ENCODE measurements at places on chromosomes 2 and 18. TPM values are rescaled to one million over a fixed set of nuclear protein-coding genes. Genes with fewer than 3 reads are reported as not detected.

DNA sequence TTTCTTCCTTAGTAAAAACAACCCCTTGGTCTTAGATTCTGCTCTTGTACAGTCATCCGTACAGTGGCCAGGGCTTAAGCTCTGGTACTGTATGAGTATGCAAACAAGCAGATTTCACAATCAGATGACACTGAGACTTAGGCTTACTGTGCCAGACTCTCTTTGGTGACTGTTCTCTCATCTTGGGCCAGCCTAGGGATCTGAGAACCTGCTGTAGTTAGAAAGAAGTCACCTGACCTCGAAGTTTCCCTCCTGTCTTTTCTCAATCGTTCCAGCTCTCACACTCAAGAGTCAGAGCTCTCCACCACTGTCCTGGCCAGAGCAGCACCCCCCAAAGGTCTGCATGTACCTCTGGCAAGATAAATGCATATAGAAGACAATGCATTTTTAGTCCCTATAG lies 63.2 kb downstream of the ZEB2 start:
- no peak overlapping the region for H3K27ac ChIP-seq
- no peak for DNase-seq
- H3K27me3 ChIP-seq: no peaks in the 10 kb centered on the region

DNA sequence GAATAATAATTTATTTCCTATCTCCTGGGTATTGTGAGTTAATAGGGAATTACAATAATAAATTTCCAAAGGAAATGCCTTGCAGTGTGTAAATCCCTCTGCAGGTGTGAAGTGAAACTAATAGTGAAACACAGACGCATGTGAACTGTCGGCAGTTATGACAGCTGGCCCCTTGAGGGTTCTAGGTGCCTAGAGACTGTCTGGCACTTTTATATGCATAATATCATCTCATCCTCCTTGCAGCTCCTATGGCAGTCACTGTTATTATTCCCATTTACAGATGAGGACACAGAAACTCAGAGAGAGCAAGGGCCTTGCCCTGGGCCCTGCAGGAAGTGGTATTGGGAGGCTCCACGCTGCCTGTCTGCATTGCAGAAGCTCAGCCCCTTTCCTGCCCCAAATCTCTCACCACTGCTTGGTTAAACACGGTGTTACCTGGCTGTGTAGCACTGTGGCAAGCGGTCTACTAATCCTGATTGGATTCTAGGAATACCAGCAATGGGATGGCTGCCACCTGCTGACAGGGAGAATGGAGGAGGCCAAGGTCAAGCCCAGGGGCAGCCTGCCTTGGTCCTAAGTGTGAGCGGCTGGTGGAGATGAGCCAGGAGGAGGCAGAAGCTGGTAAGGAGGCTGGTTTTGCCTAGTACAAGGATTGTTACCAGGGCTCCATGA lies 32.8 kb upstream of the ACKR3 start:
- H3K27ac ChIP-seq: no peak overlapping the region
- no peaks in the 10 kb centered on the region for H3K36me3 ChIP-seq
- H3K4me3 ChIP-seq: no peak overlapping the region
- H3K27me3 ChIP-seq: no peaks in the 10 kb centered on the region

DNA sequence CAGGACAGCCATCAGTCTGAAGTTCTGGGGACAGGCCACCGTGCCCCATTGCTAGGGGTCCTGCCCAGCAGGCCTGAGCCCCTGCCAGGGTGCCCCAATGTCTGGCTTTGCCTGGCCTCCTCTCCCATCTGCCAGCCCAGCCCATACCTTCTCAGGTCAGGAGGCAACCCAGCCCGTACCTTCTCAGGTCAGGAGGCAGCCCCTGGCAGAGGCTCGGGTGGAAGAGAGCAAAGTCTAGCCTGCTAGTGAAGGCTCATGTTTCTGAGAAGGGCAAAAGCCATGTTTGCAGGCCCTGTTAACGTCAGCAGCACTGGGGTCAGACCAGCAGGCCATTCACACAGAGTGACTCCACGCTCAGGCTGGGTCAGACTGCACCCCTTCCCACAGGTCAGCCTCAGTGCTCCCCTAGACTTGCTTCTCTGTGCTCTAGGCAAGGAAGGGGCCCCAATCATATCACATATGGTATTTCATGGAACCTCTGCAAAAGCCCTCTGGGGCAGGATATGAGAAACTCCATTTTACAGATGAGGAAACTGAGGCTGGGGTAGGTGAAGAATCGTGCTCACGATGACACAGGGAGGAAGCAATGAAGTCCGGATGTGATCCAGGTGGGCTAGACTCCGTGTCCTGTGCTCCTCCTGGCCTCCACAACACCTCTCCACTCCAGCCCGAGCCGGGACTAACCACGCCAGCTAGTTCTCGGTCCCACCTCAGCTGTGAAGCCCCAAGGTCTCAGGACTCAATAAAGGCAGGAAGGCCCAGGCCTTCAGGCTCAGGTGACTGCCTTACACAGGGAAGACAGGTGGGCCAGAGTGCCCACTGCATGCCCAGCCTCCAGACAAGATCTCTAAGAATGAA lies 9.5 kb downstream of the SDC1 start:
- DNase-seq: no peak
- no peaks in the 10 kb centered on the region for H3K36me3 ChIP-seq
- H3K27ac ChIP-seq: no peak overlapping the region
- no peaks in the 10 kb centered on the region for H3K4me1 ChIP-seq
- H3K27me3 ChIP-seq: no peaks in the 10 kb centered on the region
- no peak overlapping the region for H3K4me3 ChIP-seq

DNA sequence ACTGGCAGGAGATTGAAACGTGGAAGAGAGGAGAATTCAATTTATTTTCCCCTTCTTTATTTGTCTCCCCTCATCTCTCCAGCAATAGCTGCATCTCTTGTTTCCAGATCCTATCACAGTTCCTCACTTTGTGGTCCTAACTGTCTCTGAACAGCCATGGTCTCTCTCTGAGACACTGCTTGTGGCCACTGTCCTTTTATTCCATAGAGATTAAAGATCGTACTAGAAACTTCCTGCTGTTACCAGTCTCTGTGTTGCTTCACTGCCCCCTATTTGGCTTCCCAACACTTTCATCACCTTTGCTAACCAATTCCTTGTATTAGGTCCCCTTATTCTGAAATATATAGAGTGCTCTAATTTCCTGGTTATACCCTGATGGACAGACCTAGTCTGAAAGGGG lies 48.9 kb upstream of the CAVIN2 start:
- no peak for DNase-seq
- no peak overlapping the region for H3K4me3 ChIP-seq
- H3K36me3 ChIP-seq: no peaks in the 10 kb centered on the region
- no peaks in the 10 kb centered on the region for H3K27me3 ChIP-seq
- no peak overlapping the region for H3K27ac ChIP-seq
- no peaks in the 10 kb centered on the region for H3K4me1 ChIP-seq

DNA sequence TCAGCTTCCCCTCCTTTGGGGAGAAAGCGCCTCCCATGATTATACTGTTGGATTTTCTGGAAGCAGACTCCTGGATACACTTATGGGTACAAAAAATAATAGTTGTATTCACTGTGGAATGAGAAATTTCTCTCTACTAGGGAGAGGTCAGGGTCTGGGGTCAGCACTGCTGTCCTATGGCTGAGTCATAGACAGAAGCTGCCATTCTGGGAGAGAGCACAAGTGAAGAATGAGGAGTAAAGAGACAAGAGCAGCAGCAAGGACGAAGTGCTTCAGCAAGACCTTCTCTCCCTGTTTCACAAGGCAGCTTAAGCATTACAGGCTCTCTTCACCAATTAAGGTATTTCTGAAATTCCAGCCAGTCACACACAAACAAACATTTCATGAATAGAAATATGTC lies 10.1 kb upstream of the UNC80 start:
- H3K36me3 ChIP-seq: no peaks in the 10 kb centered on the region
- H3K4me1 ChIP-seq: no peaks in the 10 kb centered on the region
- H3K27me3 ChIP-seq: peaks cover 53% of the 10 kb centered on the region
- H3K27ac ChIP-seq: no peak overlapping the region
- H3K4me3 ChIP-seq: no peak overlapping the region

DNA sequence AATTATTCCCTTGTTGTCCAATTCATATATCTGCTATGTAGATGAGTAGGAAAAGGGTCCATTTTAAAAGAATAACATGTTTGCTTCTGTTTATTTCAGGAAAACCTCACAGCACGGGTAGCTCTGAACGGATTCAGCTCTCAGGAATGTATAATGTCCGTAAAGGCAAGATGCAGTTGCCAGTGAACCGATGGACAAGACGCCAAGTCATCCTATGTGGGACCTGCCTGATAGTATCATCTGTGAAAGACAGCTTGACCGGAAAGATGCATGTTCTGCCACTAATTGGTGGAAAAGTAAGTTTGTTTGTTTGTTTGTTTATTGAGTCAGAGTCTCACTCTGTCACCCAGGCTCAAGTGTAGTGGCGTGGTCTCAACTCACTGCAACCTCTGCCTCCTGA lies 114.6 kb downstream of the PHLPP1 start:
- no peak overlapping the region for H3K27ac ChIP-seq
- H3K4me3 ChIP-seq: no peak overlapping the region
- H3K4me1 ChIP-seq: peaks cover 6% of the 10 kb centered on the region
- no peaks in the 10 kb centered on the region for H3K27me3 ChIP-seq
- DNase-seq: no peak
- no peaks in the 10 kb centered on the region for H3K36me3 ChIP-seq

GRCh38 chr18:76821875-76822505 lies 367 bp upstream of the ZNF236 start:
- H3K27me3 ChIP-seq: no peaks in the 10 kb centered on the region
- H3K27ac ChIP-seq: peak overlapping the region; percentile 79
- DNase-seq: no peak
- no peaks in the 10 kb centered on the region for H3K36me3 ChIP-seq
- peaks cover 3% of the 10 kb centered on the region for H3K4me1 ChIP-seq

GRCh38 chr2:38907743-38908562 lies 18.3 kb downstream of the ARHGEF33 start:
- H3K4me1 ChIP-seq: no peaks in the 10 kb centered on the region
- H3K36me3 ChIP-seq: no peaks in the 10 kb centered on the region
- no peak overlapping the region for H3K27ac ChIP-seq
- DNase-seq: no peak
- no peaks in the 10 kb centered on the region for H3K27me3 ChIP-seq
- H3K4me3 ChIP-seq: no peak overlapping the region

- no peak overlapping the region for H3K27ac ChIP-seq
- no peaks in the 10 kb centered on the region for H3K4me1 ChIP-seq
- H3K27me3 ChIP-seq: no peaks in the 10 kb centered on the region
- no peaks in the 10 kb centered on the region for H3K36me3 ChIP-seq
- no peak for DNase-seq
- no peak overlapping the region for H3K4me3 ChIP-seq
These were observed 702.4 kb upstream of the RAB6C start for GRCh38 chr2:129276978-129277584.

- no peak overlapping the region for H3K27ac ChIP-seq
- DNase-seq: no peak
- H3K27me3 ChIP-seq: no peaks in the 10 kb centered on the region
- no peak overlapping the region for H3K4me3 ChIP-seq
- no peaks in the 10 kb centered on the region for H3K36me3 ChIP-seq
These were observed 116.4 kb downstream of the LYPD6 start for GRCh38 chr2:149446748-149447147.

- no peak overlapping the region for H3K27ac ChIP-seq
- no peaks in the 10 kb centered on the region for H3K4me1 ChIP-seq
- H3K36me3 ChIP-seq: no peaks in the 10 kb centered on the region
- no peak overlapping the region for H3K4me3 ChIP-seq
These were observed 6.6 kb upstream of the CAB39 start for GRCh38 chr2:230706053-230706521.

DNA sequence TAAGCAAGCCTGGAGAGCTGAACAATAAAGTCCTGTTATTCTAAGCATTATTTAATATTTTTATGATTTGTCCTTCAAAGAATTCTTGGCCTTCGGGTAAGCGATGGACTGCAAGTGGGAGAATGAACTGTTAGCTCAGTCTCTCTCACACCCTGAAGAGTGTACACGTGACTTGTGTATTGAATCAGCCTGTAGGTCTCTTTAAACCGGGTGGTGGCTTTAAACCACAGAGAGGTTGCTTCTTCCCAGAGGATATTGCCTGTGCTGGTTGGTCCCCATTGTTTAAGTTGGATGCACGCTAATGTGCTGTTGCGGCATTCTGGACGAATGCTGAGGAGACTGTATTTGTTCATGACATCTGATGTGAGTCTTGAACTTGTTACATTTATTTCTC lies 183.3 kb downstream of the LTBP1 start:
- no peaks in the 10 kb centered on the region for H3K36me3 ChIP-seq
- H3K4me3 ChIP-seq: no peak overlapping the region
- no peak for DNase-seq
- H3K4me1 ChIP-seq: no peaks in the 10 kb centered on the region

- H3K36me3 ChIP-seq: no peaks in the 10 kb centered on the region
- no peaks in the 10 kb centered on the region for H3K27me3 ChIP-seq
- H3K4me3 ChIP-seq: no peak overlapping the region
- H3K4me1 ChIP-seq: peaks cover 9% of the 10 kb centered on the region
- H3K27ac ChIP-seq: no peak overlapping the region
These were observed 119.9 kb upstream of the HS6ST1 start for GRCh38 chr2:128438586-128438985.

DNA sequence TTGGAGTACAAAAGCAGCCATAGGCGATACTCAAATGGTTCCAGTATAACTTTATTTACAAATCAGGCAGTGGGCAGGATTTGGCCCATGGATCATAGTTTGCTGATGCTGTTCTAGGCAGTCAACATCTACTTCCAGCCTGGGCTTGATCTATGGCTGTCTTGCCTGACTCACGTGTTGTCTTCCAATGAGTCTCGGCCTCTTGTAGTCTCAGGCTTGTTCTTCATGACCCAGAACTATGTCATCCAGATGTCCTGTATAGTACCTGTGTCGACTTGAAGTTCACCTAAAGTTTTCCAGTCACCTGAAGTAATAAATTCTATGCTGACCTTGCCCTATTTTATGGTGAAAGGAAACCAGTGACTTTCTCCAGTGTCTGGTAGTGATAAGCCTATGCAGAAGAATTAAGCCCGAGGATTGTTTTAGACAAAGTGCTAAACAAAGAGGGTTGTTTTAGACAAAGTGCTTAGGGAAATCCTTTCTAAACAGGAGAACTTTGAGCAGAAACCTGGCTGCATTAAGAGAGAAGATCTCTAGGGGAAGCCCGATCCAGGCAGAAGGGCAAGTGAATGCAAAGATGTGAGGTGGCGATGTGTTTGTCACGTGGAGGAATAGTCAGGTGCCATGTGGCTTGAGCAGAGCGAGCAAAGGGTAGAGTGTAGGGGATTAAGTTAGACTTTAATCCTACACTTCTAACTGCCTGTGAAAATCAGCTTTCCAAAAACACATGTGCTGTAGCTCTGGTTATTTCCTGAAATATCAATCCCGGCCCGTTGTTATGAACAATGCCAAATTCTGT lies 8.5 kb upstream of the THNSL2 start:
- H3K27ac ChIP-seq: no peak overlapping the region
- H3K27me3 ChIP-seq: no peaks in the 10 kb centered on the region
- no peak for DNase-seq

The RAD51AP2 gene
- total RNA-seq: 0.08 TPM

The PLEKHA3 gene
- 22.3 TPM for total RNA-seq

The CAPN13 gene
- 0.94 TPM for total RNA-seq

The ACYP2 gene
- total RNA-seq: 4.4 TPM

The THSD7B gene
- 2.2 TPM for total RNA-seq

The LRRTM4 gene
- total RNA-seq: 8.1 TPM

The GPAT2 gene
- 0.63 TPM for total RNA-seq

The POTEC gene
- total RNA-seq: 0.07 TPM

The SLC4A5 gene
- 0.86 TPM for total RNA-seq

The TPRKB gene
- total RNA-seq: 41.6 TPM

Measured in H1 (cell line).